ENCODE measurements at places on chromosomes 4 and X.

DNA sequence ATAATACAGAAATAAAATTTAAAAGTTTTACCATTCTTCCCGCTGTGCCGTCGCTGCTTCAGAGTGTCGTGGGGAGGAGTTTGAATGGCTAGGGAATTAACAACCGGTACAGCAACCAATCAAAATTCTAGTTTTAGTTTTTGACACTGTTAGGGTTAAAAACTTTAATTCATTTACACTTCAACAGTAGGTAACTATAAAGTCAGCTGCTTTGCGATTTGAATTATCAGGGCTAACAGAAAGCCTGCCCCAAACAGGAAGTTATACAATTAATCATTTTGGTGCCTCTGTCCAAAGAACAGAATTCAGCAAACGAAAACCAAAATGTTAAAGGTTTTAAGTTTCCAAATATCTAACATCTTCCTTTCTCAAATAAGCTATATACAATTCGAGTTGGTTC is 2.3 kb downstream of the HNRNPD start:
- no peak for DNase-seq

GRCh38 chrX:66602381-66602938 is 36.4 kb downstream of the EDA2R start:
- no peak for DNase-seq

DNA sequence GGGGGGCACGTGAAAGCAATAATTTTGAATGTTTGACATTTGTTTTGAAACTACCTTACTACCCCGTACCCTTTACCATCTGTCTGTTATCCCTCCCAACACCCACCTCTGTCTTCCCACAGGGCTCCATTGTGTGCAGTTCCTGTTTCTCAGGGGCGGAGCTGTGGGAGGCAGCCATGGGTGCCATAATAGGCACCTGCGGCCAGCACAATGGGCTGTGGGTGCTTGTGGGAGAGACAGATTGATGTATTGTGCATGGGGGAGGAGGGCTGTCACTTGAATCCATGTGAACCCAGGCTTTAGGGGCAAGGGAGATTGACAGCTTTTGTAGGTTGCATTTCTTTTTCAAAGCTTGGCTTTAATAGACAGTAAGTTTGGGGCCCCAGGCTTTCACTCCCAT is 122.6 kb upstream of the CXorf66 start:
- DNase-seq: no peak

- peak; percentile 41 for DNase-seq
Measured at GRCh38 chrX:150361777-150362351, 1.3 kb upstream of the MAMLD1 start.

DNA sequence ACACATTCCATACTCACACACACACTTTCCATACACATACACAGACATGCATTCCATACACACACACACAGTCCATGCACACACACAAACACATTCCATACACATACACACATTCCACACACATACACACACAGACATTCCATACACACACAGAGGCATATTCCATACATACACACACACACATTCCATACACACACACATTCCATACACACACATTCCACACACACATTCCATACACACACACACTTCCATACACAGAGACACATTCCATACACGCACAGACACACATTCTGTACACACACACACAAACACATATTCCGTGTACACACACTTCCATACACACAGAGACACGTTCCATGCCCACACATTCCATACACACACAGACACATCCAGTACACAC is 14.8 kb downstream of the LINC00632 start:
- no peak for DNase-seq
